Spinal cord (tissue), 10 donors: ENCODE measurements at places on chromosomes 13 and 19. TPM values are rescaled to one million over a fixed set of nuclear protein-coding genes. Genes with fewer than 3 reads are reported as not detected.
A peak's percentile ranks its signal among the peaks of the same experiment; 100 is the strongest.

DNA sequence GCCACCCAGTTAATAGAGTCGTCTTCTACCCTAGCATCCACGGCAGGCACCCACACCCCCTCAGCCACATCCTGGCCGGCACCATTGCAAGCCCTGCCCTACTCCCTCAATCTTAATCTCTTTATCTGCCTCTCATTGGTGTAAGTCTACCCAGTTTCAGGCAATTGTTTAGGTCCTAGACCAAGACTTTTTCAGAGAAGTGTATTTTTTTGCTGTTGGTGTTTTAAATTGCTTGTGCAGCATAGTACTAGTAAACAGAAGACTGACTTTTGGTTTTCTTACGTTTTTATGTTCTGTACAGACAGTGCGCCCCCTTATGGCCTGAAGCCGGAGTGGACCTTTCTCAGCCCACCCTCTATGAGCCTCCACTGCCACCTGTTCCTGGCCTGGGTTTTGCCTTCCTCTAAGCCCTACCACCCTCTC is 2.3 kb upstream of the LCP1 start:
- DNase-seq: no peak

The PEG3 gene
- total RNA-seq: 160 TPM

DNA sequence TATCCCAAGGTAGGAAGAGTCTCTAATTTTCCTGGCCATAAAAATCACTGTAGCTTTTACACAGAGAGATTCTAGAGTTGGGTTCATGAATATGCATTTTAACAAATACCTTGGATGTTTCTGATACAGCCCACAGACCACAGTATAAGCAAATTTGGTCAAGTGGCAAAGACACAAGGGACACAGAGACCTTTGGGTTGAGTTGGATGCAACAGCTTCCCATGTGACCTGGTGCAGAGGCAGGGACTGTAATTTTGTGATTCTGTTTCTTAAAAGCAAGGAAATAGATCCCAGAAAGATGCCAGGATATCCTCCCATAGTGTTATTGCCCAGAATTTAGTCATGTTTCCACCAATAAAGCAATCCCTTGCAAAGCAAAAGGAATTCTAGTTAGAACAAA is 27.0 kb downstream of the FPR3 start:
- no peak for DNase-seq

DNA sequence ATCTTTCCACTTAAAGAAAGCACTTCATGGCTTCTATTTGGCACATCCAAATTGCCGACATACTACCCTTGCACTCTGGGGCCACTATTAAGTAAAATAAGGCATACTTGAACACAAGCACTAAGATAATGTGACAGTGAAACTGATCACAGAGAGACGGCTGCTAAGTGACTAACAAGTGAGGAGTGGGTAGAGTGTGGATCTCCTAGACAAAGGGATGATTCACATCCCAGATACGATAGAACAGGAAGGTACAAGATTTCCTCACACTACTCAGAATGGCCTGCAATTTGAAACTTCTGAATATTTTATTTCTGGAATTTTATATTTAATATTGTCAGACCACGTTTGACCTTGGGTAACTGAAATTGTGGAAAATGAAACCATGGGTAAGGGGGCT is 1721.8 kb upstream of the SPRY2 start:
- DNase-seq: no peak

GRCh38 chr13:110874508-110874960 is 40.3 kb downstream of the ANKRD10 start:
- DNase-seq: peak; percentile 90

The PRRG2 gene
- total RNA-seq: 0.79 TPM

DNA sequence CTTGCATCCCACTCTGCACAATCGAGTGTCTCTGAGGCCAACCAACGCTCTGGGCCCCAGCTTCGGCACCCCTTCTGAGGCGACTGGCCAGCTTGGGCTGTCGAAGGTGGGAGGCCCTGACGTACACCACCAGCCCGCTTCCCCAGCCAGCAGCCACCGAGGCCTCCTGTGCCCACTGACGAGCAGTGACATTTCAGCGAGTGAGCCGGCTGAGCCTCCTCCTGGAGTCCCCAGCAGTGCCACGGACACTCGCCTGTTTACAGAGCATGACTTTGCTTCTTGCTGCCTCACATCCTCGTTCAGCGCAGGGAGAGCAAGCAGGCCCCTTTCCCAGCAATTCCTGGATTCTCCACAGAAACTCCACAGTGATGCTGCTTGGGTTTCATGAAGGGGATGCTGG is 240.2 kb upstream of the MAB21L1 start:
- no peak for DNase-seq

- no peak for DNase-seq
Measured at GRCh38 chr13:50592412-50593155, 250.9 kb downstream of the DLEU7 start.

The NCCRP1 gene
- total RNA-seq: 0.10 TPM

- DNase-seq: no peak
Measured at GRCh38 chr19:11485245-11485837, 4.5 kb upstream of the ELAVL3 start.

The CGB5 gene
- total RNA-seq: 1.4 TPM

GRCh38 chr13:37666036-37666435 is 67.5 kb upstream of the POSTN start:
- DNase-seq: peak; percentile 35

GRCh38 chr13:112510002-112510780 is 77.8 kb downstream of the TUBGCP3 start:
- peak; percentile 86 for DNase-seq

The TMEM86B gene
- total RNA-seq: 0.59 TPM

The PCSK4 gene
- 5.9 TPM for total RNA-seq

The HIPK4 gene
- 0.11 TPM for total RNA-seq

GRCh38 chr13:77860507-77860981 is 58.1 kb downstream of the EDNRB start:
- DNase-seq: no peak

DNA sequence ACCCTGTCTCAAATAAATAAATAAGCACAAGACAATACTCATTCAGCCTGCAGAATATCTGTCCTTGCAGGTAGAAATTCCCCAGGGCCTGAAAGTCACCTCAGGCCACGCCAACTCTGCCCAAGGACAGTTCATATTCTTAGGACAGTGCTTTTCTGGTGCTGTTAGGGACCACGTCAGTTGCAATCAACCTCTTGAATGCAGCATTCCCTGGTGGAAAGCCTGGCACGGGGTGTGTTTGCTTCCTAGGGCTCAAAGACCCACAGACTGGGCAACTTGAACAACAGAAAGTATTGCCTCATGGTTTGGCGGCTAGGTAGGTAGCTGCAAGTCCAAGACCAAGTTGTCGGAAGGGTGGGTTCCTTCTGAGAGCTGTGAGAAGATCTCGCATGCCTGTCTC is 160.3 kb downstream of the KCTD15 start:
- no peak for DNase-seq

DNA sequence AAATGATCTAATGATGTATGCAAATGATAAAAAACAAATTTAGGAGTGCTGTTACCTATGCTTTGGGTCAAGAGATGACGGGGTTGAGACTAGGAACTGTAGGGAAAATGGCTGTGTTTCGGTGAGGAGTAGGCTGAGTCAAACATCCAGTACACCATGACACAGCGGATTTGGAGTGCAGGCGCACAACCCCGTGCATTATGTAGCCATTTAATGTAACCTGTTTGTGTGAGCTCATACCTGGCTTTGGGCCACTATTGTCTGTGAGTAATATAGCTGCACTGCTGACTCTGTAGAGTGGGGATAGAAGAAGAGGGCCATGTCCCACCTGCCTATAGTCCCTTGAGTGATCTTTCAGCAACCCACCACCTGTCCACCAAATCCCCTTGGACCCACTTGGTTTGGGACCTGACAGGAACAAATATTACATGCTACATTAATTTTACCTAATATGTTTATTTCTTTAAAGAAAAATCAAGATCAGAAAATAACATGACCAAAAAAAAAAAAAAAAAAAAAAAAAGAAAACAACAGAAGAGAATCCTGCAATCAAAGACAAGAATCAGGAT is 95.5 kb upstream of the KLHL1 start:
- DNase-seq: no peak

- no peak for DNase-seq
Measured at GRCh38 chr19:40441719-40442253, 2.3 kb downstream of the SERTAD3 start.

DNA sequence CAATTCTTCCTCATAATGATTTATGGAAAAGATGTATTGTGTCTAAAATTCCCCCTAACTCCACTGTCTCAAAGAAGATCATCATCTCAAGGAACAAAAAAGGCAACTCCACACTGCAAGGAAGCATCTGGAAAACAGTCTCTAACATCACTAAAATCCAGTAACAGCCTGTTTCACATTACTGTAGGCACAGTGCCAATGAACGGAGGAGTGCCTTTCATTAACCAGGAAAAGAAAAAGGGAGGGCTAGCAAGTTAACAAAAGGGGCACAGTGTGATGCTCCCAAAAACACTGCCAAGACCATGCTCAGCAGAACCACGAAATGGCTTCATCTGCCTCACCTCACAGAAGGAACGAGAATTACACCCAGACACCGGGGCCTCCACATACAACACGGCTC is 8.5 kb downstream of the TMTC4 start:
- no peak for DNase-seq

DNA sequence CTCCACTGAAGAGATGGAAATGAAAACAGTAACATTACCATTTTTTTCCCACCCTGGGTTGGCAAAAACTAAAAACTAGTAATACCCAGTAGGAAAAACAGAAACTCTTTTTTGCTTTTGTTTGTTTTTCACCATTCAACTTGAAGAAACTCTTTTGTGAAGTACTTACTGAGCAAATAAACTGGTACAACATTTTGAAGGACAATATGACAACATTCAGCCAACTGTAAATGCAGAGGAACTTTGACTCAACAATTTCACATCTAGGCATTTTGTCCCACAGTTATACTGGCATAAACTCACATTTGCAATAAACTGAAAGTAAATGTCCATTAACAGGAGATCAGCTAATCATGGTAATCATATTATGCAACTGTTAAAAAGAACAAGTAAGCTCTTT is 152.5 kb downstream of the RNF17 start:
- DNase-seq: no peak

GRCh38 chr13:27375686-27376326 is 48.6 kb upstream of the GTF3A start:
- no peak for DNase-seq

- DNase-seq: no peak
Measured at GRCh38 chr13:56561327-56561726, 579.4 kb upstream of the PRR20A start.

- DNase-seq: no peak
Measured at GRCh38 chr13:94677799-94678198, 34.5 kb downstream of the SOX21 start.

The FLT3LG gene
- 1.2 TPM for total RNA-seq

GRCh38 chr19:6229951-6230712 is 49.6 kb downstream of the MLLT1 start:
- no peak for DNase-seq

DNA sequence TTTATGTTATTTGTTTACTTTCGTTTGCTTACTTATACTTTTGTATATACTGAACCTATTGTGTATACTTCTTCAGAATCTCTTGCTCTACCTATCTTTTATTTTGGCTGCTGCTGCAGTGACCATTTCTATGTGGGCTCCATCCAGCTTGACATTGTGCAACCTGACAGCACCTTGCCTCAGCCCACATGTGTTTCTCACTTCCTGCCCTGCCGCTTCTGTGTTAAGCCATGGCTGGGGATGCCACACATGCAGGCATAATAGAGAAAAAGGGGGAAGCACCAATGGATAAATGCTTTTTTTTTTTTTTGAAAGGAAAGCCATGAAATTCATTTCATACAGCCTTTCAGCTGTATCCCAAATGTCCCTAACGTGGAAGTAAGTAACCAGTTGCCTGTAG is 147.6 kb downstream of the RBM26 start:
- no peak for DNase-seq

The ZIC2 gene
- total RNA-seq: 23.2 TPM

DNA sequence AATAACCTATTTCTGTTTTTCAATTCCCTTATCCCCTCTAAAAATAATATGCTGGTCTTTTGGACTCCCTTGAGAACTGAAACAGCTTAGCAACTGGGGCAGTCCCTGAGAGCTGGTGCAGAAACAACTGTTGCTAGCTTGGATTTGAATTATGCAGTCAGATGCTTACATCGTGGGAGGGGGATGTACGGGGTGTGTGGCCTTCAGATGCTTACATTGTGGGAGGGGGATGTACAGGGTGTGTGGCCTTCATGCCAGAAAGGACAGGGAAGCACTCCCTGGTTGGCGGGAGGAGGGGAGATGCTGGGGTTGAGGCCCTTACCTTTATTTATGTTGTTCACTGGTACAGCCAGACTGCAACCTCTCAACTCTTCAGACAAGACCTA is 25.6 kb downstream of the LRCH1 start:
- DNase-seq: no peak

DNA sequence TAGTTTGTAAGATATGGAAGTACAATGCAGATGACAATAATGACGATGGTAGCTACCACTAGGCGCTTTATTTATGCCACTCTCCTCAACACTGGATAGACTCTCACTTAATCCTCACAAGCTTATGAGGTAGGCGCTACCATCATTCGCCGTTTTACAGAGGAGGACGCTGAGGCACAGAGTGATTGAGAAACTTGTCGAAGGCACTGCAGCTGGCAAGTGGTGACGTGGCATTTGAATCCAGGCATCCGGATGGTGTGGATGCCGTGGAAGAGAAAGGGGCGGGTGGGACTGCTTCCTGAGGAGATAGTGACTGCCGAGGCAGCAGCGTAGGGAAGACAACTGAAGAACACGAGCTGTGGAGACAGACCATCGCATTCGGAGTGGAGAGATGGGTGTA is 1.3 kb upstream of the RPS9 start:
- DNase-seq: no peak

DNA sequence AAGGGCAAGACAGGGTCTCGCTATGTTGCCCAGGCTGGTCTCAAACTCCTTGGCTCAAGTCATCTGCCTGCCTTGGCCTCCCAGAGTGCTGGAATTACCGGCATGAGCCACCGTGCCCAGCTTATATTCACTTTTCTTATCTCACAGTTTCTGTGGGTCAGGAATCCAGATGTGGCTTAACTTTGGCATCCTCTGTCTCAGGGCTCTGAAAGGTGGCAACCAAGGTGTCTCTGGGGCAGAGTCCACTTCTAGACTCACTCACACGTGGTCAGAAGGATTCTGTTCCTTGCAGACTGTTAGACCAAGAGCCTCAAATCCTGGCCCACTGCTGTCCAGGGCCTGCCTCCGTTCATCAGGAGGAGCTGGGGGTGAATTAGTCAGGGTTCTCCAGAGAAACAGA is 7.6 kb upstream of the LMNB2 start:
- DNase-seq: no peak

DNA sequence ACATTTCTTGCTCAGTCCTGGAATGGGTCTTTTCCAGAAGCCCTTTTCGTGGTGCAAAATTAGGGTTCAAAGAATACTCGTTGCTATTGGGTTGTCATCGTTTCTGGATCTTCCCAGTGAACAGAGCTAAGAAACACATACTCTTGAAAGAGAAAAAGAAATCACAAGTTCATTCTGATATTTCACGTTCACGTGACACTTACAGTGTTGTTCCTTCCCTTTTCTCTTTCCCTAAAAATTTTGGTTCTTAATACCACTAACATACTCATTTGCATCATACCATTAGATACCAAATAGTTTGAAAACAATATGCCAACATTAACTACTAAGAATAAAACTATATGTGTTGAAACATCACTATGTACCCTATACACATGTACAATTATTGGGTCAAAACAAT is 13.4 kb upstream of the GTF2F1 start:
- no peak for DNase-seq
